ENCODE measurements at places on chromosomes 2 and 18. TPM values are rescaled to one million over a fixed set of nuclear protein-coding genes. Genes with fewer than 3 reads are reported as not detected.

TDRD15 gene
- total RNA-seq = 0.33 TPM

RAB6C gene
- not detected for total RNA-seq

NIFK gene
- 33.5 TPM for total RNA-seq

CNTNAP5 gene
- not detected for total RNA-seq

DSC2 gene
- total RNA-seq = 0.40 TPM

UGT1A3 gene
- not detected for total RNA-seq

NOL4 gene
- total RNA-seq = not detected

TUBA4B gene
- total RNA-seq = not detected

ICOS gene
- 0.35 TPM for total RNA-seq

FTCDNL1 gene
- total RNA-seq = not detected

APOB gene
- not detected for total RNA-seq

MAP2 gene
- total RNA-seq = not detected

CCBE1 gene
- not detected for total RNA-seq

EDAR gene
- 0.23 TPM for total RNA-seq

TRABD2A gene
- total RNA-seq = 1.4 TPM

SPATA3 gene
- not detected for total RNA-seq

TACR1 gene
- total RNA-seq = not detected

TTN gene
- total RNA-seq = 3.7 TPM

BOK gene
- total RNA-seq = 19.6 TPM

SOX11 gene
- not detected for total RNA-seq

FOXD4L1 gene
- total RNA-seq = not detected

PDCD1 gene
- not detected for total RNA-seq

CLEC4F gene
- total RNA-seq = 0.33 TPM

MRPL44 gene
- total RNA-seq = 27.6 TPM

RHOB gene
- 64.7 TPM for total RNA-seq

HOXD9 gene
- not detected for total RNA-seq

ALPI gene
- not detected for total RNA-seq

SALL3 gene
- total RNA-seq = not detected

SERPINB13 gene
- total RNA-seq = not detected

ACTR1B gene
- 81.1 TPM for total RNA-seq

NIF3L1 gene
- total RNA-seq = 8.8 TPM

TMEM247 gene
- not detected for total RNA-seq

REG1B gene
- total RNA-seq = not detected

MSTN gene
- total RNA-seq = not detected

TMX3 gene
- 62.0 TPM for total RNA-seq

POMC gene
- total RNA-seq = 6.0 TPM

IL1F10 gene
- not detected for total RNA-seq

ANKRD30B gene
- not detected for total RNA-seq

VSNL1 gene
- total RNA-seq = not detected

GAD1 gene
- not detected for total RNA-seq

FSHR gene
- total RNA-seq = not detected

C1GALT1C1L gene
- total RNA-seq = not detected

GREB1 gene
- 0.85 TPM for total RNA-seq

ANTXR1 gene
- not detected for total RNA-seq

NTSR2 gene
- not detected for total RNA-seq

WNT10A gene
- 0.92 TPM for total RNA-seq

NDC80 gene
- total RNA-seq = 6.5 TPM

GPR155 gene
- total RNA-seq = 3.6 TPM

RAB6D gene
- total RNA-seq = not detected

CCDC148 gene
- total RNA-seq = not detected

GALR1 gene
- total RNA-seq = not detected

MYO5B gene
- not detected for total RNA-seq

FBXO48 gene
- total RNA-seq = 1.3 TPM
